ENCODE measurements at places on chromosomes 13 and 19. TPM values are rescaled to one million over a fixed set of nuclear protein-coding genes. Genes with fewer than 3 reads are reported as not detected.
A peak's percentile ranks its signal among the peaks of the same experiment; 100 is the strongest.

- no peak for DNase-seq
These were observed 1023.5 kb downstream of the PCDH17 start for GRCh38 chr13:58655086-58655485.

Gene OR7G3
- not detected for total RNA-seq

DNA sequence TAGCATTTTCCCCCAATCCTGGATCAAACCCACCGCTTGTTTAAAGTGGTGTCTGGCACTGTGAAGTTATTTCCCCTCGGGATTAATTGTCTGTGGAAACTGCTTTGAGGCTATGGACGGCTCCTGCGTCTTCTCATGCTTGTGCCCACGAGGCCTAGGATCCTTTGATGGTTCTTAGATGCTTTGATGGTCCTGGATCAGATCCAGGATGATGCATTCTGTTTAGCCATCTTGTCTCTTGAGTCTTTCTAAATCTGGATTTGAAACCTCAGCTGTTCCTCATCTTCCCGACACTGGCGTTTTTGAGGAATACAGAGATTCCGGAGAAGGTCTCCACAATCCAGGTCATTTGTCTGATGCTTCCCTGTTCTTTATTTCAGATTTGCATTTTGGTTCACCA is 36.1 kb upstream of the USP29 start:
- peak; percentile 90 for DNase-seq

Gene VSTM2B
- not detected for total RNA-seq

GRCh38 chr13:25379011-25379410 is 7.2 kb downstream of the ATP8A2 start:
- no peak for DNase-seq

Gene ATXN8OS
- total RNA-seq: 2.6 TPM

Gene CEACAM1
- 3.4 TPM for total RNA-seq

DNA sequence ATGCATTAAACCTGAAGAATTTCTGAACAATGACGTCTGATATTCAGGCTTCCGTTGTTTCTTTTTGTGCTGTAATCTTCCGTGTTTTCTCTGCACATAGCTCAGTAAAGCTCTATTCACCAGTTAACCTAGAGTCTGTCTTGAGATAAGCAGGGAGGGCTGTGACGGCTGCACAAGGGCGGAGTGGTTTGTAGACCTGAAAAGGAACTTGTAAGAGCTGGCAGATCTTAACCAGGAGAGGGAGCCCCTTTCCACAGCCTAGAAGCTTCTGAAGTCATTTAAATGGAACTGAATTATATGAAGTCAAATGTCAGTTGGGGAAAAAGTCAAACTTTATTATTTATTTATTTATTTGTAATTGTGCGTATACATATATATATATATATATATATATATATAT is 27.5 kb downstream of the DPRX start:
- peak; percentile 94 for DNase-seq

Gene KLK1
- not detected for total RNA-seq

Gene FSTL3
- 326 TPM for total RNA-seq

- no peak for DNase-seq
These were observed 70.4 kb downstream of the ZMYM2 start for GRCh38 chr13:20028953-20029352.

Gene GRIK5
- total RNA-seq: not detected

- no peak for DNase-seq
These were observed 7.4 kb upstream of the C5AR1 start for GRCh38 chr19:47302249-47302648.

All from umbilical cord (tissue), 2 donors.